SHP77 (cell line): ENCODE measurements at places on chromosomes 12 and 14.

DNA sequence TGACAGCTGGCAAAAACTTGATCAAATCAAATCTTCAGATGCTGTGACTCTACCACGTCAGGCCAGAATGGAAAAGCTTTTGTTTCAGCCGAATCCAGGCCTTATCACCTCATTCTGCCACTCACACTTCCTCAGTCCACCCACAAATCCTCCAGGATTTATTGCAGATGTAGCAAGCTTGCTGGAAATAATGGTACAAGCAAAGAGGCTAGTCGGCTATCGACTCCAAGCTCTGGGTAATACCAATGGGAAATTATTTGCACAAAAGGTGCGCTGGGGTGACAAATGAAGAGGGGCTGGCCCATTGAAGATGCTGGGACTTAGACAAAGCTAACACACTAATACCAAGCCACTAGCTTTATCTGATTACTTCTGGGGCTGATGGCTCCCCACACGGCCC lies 250.5 kb downstream of the ASCL1 start:
- no peak for DNase-seq

- no peak for DNase-seq
These were observed 189.2 kb upstream of the DIO3 start for GRCh38 chr14:101371799-101372793.

DNA sequence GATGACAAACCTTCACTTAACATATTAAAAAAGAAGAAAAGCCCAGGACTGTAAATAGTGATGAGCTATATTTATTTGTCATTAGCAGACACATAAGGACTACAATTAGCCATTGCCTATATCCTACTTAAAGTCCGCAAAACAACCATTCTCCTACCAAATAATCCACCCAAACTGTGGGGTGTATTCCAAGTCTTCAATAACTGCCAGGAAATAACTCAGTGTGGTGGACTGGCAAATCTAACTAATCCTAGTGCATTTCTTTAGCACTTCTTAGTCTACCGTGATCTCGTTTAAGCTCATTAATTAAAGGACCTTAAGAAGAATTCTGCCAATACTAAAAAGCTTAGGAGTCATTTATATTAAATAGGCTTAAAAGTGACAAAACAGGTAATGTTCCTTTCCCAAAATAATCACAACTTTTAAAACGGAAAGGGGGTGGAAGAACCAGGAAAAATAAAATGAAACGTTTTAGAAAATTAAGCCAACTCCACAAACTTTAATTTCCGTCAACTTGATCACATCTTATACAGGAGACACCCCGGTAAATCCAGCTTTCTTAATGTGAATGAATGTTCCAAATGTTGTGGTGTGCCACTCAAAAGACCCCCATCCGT lies 1.8 kb downstream of the NOVA1 start:
- DNase-seq: no peak

GRCh38 chr12:15966426-15966825 lies 55.3 kb downstream of the DERA start:
- DNase-seq: no peak

GRCh38 chr12:93306636-93307035 lies 71.1 kb upstream of the NUDT4 start:
- DNase-seq: no peak

- DNase-seq: no peak
These were observed 46.2 kb downstream of the IL31 start for GRCh38 chr12:122127839-122128238.

DNA sequence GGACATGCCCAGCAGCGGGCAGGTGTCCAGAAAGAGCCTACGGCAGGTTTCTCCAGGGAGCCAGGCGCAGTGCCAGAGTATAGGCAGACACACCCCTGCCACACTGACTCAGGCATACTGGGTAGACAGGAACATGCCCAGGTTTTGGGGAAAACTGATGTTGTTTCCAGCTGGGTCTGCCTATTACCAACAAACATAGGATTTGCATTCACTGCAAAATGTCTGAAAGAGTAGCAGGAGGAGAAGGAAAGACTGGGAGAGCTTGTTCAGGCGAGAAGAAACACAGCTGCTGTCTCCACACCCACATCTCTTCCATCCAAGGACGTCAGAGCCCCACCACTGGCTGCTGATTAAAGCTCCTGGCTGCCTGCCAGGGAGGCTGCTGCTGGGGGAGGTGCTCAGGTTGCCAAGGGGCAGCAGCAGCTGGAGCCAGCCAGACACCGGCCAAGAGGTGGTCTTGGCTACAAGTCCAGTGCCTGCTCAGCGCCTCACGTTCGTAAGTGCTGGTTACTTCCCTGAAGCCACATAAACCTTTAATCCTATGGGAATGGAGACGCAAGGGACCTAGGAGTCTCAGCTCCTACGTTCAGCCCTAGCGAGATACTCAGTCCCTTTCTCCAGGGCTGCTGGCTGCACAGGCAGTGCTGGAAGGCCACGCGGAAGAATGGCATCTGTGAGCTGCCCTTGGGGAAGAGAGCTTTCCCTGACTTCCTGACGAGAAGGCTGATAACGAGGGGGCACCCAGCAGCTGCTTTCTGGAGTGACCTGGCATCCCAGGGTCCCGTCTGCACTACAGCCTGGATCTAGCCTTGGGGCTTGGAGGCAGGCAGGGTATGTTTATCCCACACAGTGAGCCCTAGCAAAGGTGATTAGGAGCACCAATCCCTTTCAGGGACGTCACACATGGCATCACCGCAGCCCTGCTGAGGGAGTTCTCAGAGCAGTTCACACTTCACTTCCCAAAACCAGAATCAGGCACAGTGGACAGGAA lies 58.1 kb downstream of the PLEKHG3 start:
- peak; percentile 92 for DNase-seq

DNA sequence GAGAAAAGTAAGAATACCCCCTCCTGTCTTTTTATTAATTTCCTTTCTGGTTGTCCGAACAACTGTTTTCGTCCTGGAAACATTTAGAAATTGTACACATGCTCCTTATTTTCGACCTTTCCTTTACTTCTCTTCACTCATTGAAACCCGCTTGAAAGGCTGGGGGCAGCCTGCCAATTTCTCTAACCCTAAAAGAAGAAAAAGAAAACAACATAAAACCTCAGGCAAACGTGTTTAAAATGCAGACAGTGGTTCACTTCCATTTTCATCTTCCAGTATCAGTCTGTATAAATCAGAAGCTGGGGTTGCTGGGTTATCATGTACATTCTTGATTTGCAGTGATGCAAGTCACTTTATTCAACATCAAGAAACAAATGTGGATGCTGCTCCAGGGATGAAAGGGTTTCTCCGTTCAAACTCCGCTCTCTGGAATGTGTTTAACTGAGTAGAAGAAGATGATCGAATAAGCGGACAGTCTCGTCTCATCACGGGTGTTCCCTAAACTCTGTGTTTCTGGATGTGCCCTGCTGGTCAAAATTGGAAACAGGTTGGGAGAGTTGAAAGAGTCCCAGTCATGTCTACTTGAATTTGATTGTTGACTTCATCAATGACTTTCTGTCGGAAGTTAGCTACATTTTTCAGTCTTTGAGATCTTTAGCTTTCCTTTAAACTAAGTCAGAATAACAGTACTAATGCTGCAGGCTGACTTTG lies 1042.2 kb downstream of the BCL11B start:
- DNase-seq: no peak

DNA sequence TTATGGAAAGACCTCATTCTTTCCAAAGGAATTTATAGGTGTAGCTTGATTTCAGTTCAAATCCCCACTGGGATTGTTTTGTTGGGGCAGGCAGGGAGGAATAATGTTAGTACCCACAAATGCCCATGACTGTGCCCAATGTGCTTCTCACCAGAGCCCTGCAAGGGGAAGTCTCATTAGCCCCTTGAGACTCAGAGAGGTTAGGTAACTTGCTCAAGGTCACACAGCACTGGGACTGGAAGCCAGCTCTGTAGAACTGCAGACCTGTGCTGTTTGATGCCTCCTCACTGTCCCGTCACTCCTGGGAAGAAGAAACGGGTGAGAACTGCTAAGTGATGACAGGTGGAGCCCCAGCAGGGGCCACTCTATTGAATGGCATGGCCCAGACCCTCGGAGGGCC lies 8.9 kb downstream of the ANKRD9 start:
- no peak for DNase-seq

DNA sequence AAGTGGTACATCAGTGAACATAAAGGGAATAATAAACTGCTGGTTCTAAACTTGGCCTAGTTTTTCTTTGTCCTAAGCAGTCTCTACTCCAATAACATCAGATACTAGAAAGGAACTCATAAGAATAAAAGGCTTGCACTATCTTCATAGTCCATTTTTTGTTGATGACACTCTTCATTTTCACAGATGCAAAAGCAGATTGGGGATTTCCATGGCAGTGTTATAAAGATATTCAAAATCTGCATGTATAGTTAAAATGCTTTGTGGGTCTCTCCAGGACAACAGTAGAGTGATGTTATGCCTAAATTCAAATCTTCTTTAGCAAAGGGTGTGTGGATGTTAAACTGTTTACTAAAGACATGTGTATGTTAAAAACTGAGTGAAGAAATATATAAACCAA lies 745.8 kb downstream of the TRHDE start:
- DNase-seq: no peak

GRCh38 chr12:131203666-131204415 lies 250.1 kb downstream of the ADGRD1 start:
- DNase-seq: no peak

DNA sequence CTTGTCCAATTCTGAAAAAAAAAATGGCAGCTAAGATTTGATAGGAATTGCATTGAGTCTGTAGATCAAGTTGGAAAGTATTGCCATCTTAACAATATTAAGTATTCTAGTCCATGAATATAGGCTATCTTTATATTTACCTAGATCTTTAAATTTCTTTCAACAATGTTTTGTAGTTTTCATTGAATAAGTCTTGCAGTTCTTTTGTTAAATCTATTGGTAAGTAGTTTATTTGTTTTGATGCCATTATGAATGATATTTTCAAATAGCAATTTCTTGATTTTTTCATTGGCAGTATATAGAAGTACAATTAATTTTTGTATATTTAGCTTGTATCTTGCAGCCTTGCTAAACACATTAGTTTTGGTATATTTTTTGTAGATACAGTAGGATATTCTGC lies 71.6 kb downstream of the SYNE2 start:
- no peak for DNase-seq

DNA sequence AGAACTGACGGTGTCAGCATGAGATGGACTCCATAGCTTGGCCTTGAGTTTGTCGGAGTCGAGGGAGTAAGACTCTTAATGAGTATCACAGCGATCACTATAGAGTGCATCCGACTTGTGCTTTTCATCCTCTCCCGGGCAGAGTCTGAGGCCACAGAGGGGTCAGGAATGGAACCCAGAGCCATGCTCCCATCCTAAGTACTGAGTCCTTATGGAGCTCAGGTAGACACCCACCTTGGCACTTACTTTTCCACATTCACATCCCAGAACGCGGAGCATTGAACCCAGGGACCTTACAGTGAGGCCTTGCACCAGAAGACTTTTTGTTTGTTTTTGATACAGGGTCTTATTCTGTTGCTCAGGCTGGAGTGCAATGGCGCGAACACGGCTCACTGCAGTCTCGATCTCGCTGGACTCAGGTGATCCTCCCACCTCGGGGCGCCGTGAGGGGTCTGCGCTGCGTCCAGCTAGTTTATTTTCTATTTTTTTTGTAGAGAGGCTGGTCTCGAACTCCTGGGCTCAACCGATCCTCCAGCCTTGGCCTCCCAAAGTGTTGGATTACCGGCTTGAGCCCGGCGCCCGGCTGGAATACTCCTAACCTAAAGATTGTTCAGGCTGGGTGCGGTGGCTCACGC lies 719 bp upstream of the SRSF9 start:
- no peak for DNase-seq

DNA sequence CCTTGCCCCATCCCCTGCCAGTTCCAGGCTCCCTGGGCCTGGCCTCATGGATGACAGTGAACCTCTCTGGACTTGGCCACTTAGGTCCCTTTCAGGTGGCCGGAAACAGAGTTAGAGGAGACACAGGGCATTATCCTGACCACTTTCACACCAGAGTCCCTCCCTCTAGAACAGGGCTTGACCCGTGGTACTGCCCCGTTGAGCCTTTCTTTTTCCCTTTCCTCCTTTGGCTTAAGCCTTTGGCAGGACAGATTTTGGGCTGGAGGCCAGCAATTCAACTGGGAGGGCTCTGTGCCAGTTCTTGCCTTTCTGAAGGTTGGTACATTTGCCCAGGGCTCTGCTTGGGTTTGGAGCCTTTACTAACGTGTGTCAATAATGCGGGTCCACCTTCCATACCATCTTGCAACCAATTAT lies 22.8 kb downstream of the TPCN1 start:
- DNase-seq: peak; percentile 32

GRCh38 chr14:24059841-24060388 lies 8.1 kb downstream of the CARMIL3 start:
- DNase-seq: no peak

- DNase-seq: peak; percentile 13
These were observed 12.4 kb downstream of the MGST1 start for GRCh38 chr12:16359512-16360491.

- peak; percentile 61 for DNase-seq
These were observed 40.2 kb downstream of the SH2B3 start for GRCh38 chr12:111445726-111446581.

GRCh38 chr14:55691659-55692058 lies 111.7 kb downstream of the KTN1 start:
- DNase-seq: no peak

DNA sequence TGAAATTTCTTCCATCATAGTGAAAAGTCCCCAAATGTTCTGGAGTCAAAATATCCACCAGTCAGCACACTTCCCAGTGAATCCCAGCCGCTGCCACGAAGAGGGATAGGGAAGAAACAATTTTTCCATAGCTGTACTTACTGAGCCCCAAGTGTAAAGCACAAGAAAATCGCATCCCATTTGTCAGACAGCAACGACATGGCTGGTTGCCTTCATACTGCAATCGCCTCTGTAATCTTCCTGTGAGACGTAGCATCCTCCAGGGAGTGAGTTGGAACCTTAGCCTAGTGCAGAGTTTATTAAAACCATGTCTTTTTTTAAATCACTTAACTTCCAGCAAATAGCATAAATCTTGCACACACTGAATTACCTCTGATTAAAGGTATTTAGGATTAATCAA lies 56.8 kb downstream of the GNG2 start:
- no peak for DNase-seq

- peak; percentile 37 for DNase-seq
These were observed 8.7 kb downstream of the NGDN start for GRCh38 chr14:23478109-23478759.

GRCh38 chr12:2396448-2396871 lies 343.7 kb downstream of the CACNA1C start:
- no peak for DNase-seq

DNA sequence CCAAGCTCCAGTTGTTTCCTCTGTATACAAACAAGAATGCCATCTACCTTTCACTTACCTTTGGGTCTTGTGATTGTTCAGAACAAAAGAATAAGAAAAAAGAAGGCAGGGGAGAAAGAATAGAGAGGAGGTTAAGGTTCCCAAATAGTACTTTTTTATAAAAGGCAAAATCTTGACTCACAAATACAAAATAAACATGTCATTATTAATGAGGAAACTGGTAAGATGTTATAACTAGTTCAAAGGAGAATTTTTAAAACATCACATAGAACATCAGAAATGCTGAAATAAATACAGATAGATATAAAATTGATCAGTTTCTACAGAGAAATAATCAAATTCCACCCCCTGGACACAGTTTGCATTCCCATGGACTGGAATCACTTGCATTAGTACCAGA lies 446.7 kb upstream of the CCDC196 start:
- DNase-seq: no peak

GRCh38 chr14:77011245-77011644 lies 17.3 kb downstream of the IRF2BPL start:
- no peak for DNase-seq

- DNase-seq: no peak
These were observed 95.3 kb downstream of the BCAT1 start for GRCh38 chr12:24853588-24853987.
